CD4-positive, alpha-beta T cell treated with Interleukin-6 for 4 hours (primary cell): ENCODE measurements at places on chromosomes 13 and 19.

DNA sequence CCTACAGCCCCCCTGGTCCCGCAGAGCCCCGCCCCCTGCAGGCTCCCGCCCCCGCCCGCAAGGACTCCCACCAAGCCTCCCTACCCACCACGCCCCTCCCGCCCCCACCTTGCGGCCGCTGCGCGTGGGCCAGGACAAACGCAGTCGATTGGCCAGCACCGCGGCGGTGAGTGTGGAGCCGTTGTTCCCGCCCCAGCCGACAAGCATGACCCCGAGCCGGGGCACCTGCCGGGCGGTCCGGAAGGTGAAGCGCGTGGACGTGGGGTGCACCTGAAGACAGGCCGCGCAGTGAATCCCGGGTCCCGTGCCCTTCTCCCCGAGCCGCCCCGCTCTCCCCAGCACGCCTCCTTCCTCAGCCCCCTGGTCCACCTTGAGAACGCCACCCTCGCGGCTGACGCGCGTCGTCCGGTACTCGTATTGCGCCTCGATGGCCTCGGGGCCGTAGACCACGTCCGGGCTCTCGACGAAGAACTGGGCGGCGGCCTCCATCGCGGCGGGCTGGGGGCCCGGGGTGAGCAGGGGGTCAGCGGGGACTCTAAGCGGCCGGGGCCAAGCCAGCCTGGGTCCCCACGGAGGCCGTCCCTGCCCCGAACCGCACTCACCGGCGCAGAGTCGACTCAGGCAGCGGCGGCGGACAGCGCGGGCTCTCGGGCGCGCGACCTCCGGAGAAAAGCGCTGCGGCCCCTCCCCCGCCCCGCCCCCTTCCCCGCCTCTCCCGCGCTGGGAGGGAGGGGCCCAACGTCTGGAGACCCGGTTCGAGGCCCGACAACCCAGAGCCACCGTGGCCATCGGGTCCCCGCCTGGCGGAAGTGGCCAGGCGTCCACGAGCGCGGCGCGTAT lies at the start of gene ISYNA1:
ISYNA1 (minus strand) TSS at position 643 of the 840 bp plus-strand sequence; CDS start at position 489, 154 bp downstream.
- peak; percentile 72 for DNase-seq

DNA sequence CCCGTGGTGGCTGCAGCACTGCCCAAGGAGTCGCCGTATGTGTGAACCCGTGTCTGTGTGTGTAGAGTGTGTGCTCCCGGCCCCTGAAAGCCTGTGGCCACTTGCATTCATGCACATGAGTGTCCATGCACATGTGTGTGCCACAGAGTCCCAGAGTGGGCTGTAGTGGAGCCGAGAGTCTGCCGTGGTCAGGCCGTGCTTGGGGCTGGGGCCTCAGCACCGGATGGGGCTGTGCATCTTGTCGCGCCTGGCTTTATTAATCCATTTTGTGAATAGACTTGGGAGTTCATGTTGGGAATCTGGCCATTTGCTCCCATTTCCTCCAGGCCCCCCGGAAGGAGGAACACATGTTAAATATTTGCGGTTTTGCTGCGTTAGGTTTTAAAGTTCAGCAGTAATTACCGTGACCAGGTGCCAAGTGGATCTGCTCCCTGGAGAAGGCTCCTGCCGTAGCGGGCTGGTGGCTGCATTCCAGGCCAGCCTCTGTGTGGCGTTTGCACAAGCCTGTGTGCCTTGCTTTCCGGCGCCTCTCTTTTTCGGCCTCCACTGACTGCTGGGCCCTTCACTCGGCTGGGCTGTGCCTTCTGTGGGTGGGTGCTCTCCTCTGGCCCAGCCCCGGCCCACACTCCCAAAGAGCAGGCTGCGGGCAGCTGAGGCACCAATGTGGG lies 69.2 kb upstream of the KCTD15 start:
- DNase-seq, result no peak

GRCh38 chr19:55275851-55276719 lies 3.8 kb downstream of the HSPBP1 start:
- no peak for DNase-seq

DNA sequence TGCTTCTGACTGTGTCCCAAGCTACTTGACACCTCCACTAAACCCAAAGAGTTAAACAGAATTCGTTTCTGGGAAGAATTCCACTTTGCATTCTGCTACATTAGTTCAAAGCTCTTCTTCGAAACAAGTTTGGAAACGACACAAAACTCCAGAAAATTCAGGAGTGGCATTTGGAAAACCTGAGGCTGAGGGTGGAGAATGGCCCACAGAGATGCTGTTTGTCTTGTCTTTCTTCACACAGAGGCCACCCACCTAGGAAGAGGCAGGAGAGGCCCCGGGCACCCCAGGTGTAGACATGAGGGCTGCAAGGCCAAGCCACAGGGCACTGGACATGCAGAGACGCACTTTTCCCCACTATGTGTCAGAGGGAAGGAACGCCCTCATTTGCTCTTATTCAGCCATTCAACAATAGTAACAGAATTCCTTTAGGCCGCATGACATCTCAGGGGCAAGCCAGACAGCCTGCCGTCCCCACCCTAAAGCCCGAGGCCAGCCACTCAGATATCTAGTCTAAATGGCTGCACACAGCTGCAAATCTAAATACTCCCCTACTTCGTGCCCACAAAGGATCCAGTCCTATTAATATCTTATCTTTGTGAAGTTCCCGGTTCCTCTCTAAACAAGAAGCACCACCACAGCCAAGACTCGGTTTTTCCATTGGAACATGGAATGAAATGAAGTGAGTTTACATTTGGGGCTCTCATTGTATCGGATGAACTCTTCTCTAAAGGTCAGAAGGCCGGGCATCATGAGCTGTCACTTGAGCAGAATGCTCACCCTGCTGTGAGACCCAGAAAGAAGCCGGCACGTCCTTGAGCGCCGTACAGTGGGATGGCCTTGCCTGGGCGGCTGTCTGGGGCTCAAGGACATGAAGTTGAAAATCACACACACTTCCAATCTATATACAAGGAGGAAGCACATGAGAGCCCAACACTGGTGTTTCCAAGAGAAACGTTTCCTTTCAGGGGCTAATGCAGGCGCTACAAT lies 19.8 kb downstream of the COL4A1 start:
- DNase-seq, result no peak

DNA sequence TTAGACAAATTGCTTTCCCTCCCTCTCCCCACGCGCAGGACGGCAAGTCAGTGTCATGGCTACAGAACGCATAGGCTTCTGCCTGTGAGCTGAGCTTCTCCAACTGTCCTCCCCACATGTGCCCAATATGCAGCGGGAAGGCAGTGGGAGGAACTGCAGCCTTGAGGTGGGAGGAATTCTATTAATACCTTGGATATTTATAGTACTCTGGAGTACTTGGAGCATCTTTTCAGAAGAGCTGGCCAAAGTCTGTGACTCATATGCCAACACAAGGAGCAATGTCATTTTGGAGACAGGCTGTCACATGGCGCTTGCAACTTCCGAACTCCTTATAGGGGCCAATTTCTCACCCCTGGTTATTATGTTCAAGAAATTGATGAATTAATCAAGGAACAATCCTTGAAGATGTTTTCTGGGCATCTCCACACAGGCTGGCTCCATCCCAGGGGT lies 245.0 kb upstream of the SERP2 start:
- DNase-seq, result no peak
